ENCODE measurements at places on chromosomes 12 and 14. TPM values are rescaled to one million over a fixed set of nuclear protein-coding genes. Genes with fewer than 3 reads are reported as not detected.

DNA sequence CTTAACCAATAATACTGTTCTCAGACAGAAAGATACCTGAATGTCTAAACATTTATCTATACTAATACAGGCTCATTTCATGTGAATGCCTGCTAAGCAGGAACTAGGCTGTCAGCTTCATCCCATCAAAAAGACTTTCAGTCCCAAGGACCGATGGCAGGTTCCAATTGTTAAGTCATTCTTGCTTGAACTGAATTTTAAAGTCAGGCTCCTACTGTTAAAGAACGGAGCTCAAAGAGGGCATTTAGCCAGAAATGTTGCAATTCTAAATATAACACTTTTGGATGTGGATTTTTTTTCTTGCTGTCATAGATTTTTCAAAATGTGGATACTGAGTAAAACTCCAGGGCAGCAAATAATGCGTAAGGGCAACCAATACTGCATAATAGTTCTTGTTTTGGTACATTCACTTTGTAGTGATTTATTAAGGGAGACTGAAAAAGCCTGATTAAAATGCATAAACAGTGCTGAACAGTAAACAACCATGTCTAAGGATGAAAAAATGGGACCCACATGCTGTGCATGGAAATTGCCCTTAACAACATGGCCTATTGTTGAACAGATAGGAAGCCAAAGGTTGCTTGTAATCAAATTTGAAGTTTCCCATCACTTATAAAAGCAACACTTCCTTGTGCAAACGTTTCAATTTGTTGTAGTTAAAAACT lies 38.6 kb upstream of the DBX2 start:
- no peak for DNase-seq

DNA sequence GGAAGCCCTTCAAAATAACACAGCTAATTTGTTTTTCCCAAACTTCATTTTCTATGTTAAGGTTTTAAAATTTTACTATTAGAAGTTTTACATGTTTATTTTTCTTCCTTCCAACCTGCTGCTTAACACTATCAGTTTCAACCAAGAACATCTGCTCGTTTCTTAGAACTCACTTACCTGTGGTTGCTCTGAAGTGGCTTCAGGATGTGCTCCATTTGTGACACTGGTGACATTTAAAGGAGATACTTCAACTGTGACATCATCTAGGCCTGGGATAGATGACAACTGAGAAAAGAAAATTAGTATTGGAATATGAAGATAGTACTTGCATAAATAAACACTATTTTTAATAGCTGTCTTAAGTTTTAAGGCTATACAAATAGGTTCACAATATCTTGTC lies 17.9 kb downstream of the WASHC3 start:
- peak; percentile 89 for DNase-seq

- DNase-seq: peak; percentile 47
Observed at GRCh38 chr14:106844608-106845285, 1318.4 kb downstream of the TMEM121 start.

SLC17A8 gene
- total RNA-seq: not detected

DNA sequence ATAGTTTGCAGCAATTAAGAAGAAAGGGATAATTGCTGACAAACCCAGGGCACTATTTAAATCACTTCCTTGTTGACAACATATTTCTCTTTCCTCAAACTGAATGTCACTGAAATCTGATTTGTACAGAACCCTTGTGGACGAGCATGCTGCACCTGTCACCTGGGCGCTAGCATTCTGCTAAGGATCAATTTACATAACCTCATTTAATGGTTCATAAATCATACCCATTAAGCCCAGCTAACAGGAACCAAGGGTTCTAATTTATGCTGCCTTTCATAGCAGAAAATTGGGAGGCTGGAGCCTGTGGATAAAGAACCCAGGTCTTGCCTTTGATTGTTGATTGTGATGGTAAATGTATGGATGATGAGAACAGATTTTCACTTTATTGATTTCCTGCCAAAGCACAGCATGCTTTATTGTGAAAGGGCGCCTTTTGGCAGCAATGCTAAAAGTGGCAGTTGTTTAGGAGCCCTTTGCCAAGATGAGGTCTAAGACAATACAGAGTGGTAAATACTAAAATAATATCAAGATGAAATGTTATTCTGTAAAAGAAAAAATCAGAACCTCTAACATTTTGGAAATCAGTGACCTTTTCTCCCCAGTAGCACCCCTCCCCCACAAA lies 95.4 kb downstream of the NKX2-1 start:
- DNase-seq: no peak

GRCh38 chr12:2999265-2999841 lies 40.2 kb downstream of the TEAD4 start:
- DNase-seq: no peak

DNA sequence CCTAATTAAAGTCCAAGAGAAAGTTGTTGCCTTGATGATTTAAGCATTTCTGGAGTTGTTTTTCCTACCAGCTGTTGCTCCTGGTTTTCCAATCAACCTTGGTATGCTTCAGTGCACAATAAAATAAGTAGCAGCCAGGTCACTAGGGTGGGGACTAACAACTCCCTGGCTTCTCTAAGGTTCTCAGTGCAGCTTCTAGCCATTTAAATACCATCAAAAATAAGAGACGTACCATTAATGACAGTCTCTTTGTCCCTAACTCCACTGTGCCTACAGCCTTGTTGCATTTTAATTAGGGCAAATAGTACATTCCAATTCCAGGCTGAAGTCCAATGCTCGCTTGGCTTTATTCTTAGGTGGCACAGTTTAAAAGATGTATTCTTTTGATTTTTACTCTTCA lies 11.8 kb downstream of the STON2 start:
- no peak for DNase-seq

DNA sequence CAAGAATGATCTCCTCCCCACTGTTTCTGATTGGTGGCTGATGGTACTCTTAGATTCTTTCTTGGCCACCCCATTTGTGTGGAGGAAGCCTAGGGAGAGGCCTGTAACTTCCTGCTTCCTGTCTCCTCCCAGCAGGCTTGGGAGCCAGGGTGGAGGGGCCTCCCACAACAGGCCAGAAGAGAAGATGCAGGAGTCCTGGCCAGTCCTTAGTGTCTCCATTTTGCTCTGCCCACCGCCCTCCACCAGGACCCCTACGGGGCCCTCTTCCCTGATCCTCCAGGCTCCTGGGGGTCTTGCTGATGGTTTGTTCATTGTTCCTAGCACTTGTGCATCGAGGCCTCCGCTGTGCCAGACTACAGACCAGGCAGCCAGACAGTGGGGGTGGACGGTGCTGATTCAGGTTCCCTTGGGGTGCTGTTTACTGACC lies 6.8 kb downstream of the TSPAN9 start:
- no peak for DNase-seq

DNA sequence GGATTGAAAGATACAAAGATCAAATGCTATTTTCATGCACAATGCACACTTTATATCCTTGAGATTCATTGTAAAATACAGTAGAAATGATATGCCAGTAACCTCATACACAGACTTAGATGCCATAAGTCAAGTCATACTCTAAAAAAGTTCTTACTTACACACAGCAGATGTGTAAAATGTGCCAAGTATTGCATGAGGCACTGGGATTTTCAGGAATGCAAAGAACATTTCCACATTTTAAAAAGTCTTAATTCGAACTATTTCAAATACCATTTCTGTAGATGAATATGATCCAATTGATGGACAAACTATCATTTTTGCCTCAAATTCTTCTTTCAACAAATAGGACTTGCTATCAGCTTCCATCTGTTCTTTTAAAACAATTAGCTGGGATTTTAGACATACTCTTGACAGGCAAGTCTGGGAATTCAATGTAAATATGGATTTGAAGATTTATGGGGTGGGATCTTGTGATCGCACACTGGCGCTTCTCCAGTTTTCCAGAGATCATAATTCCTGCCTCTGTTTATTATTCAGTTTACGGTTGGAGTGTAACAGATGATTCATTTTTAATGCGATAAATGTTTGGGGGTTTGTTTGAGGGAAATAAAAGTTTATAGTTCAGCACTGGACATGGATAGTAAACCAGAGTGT lies 183.8 kb downstream of the PAX9 start:
- no peak for DNase-seq

- no peak for DNase-seq
Observed at GRCh38 chr12:53820514-53821306, 68.9 kb upstream of the CISTR start.

- no peak for DNase-seq
Observed at GRCh38 chr14:74641601-74642391, 29.8 kb upstream of the LTBP2 start.

CFAP54 gene
- total RNA-seq: 0.27 TPM

DNA sequence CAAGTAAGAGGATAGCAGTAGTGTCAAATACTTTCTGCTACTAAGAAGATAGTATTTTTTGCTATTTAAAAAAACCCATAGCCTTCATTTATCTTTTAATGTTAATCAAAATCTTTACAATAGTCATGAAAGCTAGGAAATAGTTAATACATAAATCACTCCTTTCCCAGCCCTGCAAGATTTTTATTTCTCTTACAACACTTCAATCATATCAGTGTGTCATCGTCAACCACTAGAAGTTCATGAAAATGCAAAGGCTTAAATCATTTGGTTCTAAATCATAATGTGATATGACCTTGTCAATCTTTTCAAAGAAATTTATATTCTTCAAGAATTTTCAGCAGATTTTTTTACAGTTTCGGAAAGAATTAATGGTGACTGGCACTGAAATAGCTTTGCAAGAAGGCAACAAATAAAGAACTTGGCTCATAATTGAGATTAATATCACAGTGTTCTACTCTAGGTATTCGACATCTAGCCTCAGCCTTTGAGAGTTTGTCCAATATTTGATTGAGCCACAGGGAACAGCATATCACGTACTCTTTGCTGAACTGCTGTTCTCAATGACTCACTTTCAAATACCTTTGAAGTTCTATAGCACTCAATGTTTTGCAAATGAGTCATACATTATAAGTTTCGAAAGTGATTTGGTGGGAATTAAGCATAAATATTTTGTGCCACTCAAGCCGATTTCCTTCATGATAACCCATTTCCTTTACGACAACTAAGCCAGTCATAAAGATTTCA lies 384.0 kb upstream of the FOXG1 start:
- DNase-seq: no peak

DNA sequence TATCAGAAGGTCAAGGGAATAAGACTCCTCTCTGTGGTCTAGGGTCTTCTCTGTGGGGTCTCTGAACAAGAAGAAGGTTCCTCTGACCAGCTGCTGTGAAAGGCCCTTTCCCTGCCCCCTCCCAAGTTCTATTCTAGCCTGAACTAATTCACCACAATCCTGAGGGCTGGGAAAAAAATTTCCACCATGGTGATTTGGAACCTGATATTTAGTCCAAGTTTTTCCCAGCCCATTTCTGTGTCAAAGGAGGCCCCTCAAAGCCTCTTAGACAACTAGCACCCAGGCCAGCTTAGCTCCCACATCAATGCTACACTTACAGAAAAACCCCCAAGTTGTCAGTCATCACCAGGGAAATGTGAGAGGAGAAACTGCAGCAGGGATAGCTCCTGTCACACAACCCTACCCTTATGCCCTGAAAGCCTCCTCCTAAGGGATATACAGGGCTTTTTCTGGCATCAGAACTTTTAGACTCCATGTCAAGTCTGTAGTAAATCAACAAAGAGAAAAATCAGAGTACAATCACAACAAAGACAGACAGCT lies 4.5 kb downstream of the FMNL3 start:
- no peak for DNase-seq

All from CD4-positive, CD25-positive, alpha-beta regulatory T cell (primary cell).